IMR-90 (cell line): ENCODE measurements at places on chromosomes 13 and 19.
A peak's percentile ranks its signal among the peaks of the same experiment; 100 is the strongest.

DNA sequence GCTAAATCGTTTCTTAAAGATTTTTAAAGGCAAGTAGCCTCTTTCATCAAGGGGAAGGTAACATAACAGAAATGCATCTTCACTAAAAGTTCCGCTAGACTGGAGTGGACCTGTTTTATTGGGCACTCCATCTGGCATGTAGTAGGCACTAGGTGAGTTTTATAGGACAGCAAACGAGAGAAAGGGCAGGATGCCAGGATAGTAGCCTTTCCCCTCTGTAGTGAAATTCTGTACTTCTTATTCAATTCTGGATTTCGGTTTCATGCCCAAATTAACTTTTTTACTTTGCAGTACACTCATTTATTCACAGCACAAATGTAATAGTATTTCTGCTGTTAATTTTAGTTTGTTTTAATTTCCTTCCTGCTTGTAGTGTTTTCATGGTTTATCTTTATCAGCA lies 45.2 kb downstream of the GPR180 start:
- no peak for DNase-seq

DNA sequence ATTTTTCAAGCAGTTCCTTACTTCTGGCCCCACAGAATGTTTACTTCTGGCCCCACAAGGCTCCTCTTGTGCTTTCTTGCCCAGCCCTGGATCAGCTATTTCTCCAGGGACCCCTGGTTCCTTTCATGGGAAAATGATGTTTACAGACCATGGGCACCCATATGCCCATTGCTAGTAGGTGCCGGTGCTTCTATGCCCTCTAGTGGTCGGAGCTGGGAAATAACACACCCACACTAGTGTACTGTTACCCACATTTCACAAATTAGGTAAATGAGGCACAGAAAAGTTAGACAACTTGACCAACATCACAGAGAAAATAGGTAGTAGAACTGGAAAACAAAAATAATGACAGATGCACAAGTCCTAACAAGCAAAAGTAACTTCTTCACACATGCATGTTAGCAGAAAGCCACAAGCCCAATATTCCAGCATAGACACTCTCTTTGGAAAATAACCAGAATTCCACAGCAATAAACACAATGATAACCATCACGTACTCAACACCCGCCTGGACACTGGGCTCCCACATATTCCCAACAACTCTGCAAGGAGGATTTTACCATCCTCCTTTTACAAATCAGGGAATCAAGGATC lies 1.3 kb upstream of the CEACAM6 start:
- DNase-seq = peak; percentile 4

DNA sequence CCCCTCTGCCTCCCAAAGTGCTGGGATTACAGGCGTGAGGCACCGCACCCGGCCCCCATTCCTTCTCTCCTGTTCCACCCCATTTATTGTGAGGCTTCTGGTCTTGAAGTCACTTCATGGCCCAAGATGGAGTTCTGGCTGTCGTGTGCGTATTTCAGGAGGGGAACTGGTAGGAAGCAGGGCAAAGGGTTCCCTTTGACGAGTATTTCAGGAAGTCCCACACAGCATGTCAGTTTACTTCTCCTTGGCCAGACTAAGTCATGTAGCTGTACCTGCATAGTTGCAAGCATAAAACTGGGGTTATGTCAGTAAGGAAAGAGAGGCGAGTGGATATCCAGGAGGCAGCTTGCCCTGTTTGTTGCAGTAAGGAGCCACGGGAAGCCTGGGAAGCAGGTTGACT lies 10.1 kb downstream of the WDR62 start:
- DNase-seq = no peak

DNA sequence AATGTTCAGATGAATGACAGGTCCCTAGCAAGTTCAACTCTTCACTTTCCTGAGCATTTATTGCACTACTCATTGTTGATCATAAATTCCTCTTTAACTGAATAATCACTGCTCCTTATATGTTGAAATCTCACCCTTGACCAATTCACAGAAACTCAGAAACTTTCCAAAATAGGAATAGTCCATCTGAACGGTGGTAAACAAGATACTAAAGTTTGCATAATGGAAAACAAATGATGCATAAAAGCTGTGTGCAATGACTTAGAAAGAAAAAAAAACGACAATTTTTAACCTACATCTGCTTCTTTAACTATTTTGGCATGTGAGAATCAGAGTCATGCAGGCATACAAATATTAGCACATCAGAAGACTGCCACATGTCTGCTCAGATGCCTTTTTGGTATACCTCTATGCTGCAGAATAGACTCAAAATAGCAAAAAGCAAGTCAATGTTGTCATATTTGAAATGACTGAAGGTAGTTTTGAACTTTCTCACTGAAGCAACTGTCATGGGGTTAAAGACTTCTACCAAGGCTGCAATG lies 34.8 kb downstream of the SLC10A2 start:
- DNase-seq = no peak

- DNase-seq = no peak
These were observed 7.8 kb downstream of the MAG start for GRCh38 chr19:35299523-35300338.
